ENCODE measurements at places on chromosomes 13 and 19.

GRCh38 chr13:72805676-72806346 is 23.9 kb downstream of the PIBF1 start:
- DNase-seq, result peak; percentile 51

GRCh38 chr19:54310543-54310942 is 2.4 kb downstream of the LILRA5 start:
- no peak for DNase-seq

- no peak for DNase-seq
Observed at GRCh38 chr19:40256512-40256911, 28.6 kb downstream of the AKT2 start.

DNA sequence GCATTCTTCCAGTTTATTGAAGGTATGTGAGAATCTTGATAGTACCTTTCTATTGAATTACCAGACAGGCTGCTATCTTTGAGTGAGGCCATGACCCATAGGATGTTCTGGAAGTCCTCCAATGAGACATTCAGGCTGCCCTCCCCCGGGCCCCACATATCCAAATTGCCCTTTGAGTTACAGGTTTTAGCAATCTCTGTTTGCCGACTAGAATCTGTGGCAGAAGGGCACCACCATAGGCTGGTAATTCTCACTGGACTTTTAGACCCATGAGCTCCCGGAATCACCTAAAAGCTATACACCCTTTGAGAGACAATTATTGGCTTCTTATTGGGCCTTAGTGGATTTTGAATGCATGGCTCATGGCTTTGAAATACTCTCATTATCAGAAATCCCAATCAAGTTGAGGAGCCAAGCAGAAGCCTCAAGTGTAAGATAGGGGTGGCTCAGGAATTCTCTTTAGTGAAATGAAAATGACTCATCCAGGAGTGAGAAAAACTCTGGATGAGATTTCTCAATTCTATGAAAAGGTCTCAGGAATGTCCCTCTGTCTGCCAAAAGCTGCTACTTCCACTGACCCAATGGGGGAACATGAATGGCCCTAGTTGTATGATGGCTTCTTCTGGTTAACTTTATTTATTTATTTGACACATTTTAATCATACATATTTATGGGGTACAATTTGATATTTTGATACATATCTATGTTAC is 172.1 kb upstream of the CSNK1A1L start:
- no peak for DNase-seq

DNA sequence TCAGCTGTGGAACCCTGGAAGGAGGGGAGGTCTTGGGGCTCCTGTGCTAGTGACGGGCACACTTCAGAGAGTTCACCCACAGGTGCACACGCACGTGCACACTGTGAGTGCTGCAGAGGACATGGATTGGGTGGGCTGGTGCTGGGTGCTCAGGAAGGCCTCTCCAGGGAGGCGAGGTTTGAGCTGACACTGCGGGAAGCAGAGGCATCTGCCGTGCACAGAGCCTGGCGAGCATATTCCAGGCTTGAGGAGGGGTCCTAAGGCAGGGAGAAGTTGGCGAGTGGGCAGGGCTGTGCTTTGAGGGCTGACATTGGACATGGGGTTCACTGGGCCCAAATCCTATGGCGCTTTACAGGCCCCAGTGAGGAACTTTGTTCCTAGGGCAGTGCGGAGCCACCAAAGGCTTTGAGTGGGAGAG is 25.6 kb downstream of the CCDC8 start:
- DNase-seq, result no peak

DNA sequence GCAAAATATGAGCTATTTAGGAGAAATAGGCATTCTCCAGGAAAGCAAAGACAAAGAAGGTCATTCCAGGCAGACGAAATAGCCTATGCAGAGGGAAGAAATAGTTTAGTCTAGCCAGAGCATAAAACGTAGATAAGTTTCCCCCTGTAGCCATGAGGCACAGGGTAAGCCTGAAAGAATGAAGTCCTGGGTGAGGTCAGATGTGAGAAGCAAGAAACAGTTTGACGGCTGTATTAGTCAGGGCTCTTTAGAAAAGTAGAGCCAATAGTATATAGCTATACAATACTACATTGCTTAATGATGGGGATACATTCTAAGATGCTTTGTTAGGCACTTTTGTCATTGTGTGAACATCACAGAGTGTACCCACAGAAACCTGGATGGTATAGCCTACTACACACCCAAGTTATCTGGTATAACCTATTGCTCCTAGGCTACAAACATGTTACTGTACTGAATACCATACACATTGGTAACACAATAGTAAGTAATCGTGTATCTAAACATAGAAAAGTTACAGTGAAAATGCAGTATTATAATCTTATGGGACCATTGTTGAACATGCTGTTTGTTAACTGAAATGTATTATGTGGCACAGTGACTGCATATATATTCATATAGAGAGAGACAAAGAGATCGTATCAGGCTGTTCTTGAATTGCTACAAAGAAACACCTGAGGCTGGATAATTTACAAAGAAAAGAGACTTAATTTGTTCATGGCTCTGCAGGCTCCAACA is 59.3 kb upstream of the WDFY2 start:
- no peak for DNase-seq

DNA sequence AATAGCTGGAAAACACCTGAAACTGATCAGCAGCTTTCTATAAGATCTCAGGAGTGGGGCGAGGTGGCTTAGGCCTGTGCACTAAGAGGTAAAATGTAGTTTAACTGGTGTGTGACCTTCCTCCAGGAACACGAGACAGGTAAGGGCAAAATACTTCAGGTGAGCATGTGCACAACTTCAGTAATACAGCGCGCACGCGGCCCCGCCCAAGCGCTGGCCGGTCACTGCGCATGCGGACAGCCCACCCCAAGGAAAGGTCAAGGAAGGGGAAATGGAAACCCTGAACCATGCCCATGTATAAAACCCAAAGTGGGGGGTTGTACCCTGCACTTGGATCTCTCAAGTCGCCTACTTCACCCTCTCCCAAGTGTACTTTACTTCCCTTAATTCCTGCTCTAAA is 49.4 kb upstream of the ARHGEF7 start:
- DNase-seq, result no peak

DNA sequence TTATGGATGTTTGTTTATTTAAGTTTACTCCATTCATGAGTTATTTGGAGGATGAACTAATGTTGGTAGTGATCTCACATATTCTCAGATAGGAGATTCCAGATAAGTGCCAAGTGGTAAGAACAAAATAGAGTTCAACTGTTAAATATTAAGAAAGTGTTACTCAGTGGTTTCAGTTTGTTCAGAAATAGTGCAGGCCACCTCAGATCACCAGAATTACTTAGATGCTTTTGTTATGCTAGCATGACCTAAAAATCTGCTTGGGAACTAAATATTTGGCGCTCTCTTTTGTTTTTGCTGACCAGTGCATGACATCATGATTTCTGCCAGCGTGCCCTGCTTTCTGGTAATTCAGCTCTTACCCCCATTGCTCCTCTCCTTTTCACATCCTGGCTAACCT is 15.6 kb downstream of the CLDN10 start:
- no peak for DNase-seq

GRCh38 chr19:2255982-2256685 is at the start of gene JSRP1:
Gene JSRP1, minus strand, starts transcription at chr19:2256417. Its CDS starts 1,103 bp downstream, at chr19:2255314.
- no peak for DNase-seq

DNA sequence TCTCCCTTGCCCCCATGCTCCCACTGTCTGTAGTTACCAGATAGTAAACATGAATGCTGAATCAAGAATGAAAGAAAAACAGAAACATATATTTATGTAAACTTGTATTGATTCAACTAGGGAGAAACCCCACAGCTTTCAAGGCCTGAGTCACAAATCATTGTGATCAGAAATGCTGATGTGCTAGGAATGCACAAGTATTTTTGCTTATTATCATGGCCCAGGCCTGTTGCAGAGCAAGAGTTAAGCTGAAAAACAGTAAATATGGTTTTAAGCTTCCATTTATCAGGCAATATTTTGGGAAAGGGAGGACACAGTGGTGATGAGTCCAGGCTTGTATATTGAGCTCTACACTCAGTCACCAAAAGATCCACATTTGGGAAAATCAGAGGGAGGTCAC is 669.6 kb downstream of the DIAPH3 start:
- no peak for DNase-seq

GRCh38 chr13:46665248-46665632 is 112.3 kb downstream of the LRCH1 start:
- no peak for DNase-seq
